ENCODE measurements at places on chromosomes 6 and 20.
A peak's percentile ranks its signal among the peaks of the same experiment; 100 is the strongest.

DNA sequence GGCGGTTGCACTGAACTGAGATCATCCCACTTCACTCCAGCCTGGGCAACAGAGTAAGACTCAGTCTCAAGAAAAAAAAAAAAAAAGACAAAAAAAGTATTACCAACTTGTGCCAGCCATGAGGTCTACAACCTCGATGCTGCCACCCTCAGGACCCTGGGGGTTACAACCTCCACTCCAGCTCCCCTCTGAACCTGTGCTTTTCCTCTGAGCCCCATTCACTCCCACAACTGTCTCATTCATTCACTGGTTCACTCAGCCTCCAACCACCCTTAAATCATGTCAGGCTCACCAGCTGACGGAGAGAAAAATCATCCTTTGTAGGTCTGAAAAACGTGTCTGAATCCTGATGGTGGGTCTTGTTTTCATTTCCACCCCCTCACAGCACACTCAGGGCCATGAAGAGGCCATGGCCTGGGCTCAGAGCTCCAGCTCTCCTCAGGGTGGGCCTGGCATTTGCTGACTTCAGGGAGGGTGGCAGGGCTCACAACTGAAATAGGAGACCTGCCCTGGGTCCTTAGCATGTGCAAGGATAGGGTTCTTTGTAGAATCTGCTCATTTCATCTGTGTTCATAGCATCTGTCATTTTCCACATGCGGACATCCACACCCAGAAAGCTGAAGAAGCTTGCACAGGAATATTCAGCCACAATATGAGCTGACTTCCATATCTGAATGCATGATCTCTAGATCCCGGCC, 1.9 kb upstream of the ULBP1 start:
- DNase-seq: no peak

DNA sequence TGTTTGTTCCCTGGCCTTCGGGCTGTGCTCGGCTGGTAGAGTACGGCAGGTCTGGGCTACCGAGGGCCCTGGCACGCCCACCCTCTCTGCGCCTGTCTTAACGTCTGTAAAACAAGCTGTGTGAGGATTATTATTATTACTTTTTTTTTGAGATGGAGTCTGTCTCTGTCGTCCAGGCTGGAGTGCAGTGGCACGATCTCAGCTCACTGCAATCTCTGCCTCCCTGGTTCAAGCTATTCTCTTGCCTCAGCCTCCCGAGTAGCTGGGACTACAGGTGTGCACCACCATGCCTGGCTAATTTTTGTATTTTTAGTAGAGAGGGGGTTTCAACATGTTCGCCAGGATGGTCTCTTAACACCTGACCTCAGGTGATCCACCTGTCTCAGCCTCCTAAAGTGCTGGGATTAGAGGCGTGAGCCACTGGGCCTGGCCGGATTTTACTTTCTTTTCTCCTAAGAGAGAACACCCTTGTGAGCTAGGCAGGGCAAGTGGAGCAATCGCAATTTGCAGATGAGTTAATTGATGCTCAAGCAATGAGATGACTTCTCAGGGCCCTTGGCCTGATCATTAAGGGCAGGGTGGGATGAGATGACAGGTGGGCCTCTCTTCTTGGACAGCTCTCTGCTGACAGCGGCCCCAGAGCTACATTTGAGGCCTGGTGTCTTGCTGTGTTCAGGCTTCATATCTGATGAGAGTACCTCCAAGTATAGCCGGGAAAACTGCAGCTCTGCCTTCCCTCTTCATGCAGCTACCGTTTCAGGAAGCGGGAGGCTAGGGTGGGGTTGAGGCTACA, 859 bp upstream of the SMIM29 start:
- DNase-seq: no peak

GRCh38 chr20:62623488-62624324, 18.6 kb upstream of the SLCO4A1 start:
- DNase-seq: peak; percentile 38

- DNase-seq: no peak
Measured at GRCh38 chr6:12545619-12546409, 170.8 kb upstream of the PHACTR1 start.

GRCh38 chr6:16059496-16059895, 69.4 kb upstream of the MYLIP start:
- DNase-seq: no peak

- peak; percentile 19 for DNase-seq
Measured at GRCh38 chr20:17556837-17557674, 12.8 kb upstream of the DSTN start.

DNA sequence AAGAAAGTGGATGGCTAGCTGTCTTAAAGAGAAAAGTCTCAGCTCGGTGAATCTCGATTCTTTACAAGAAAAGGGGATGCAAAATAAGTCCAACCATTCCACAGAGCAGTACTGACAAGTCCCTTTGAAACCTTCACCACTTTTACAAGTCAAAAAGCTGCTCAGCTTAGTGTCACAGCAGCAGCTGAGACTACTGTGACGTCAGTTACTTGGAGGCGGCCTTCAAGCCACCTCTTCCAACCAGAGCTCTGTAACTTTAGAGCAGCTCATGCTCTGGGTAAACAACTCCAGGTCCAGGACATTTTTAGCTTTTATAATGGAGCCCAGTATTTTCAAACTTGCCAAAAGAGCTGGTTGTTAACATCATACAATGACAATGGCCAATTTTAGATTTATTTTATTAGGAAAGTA, at the start of gene KIAA0408:
Gene KIAA0408, minus strand, starts transcription at position 159 of the 411 bp plus-strand sequence. CDS start 5,408 bp downstream, outside the sequence.
- no peak for DNase-seq

DNA sequence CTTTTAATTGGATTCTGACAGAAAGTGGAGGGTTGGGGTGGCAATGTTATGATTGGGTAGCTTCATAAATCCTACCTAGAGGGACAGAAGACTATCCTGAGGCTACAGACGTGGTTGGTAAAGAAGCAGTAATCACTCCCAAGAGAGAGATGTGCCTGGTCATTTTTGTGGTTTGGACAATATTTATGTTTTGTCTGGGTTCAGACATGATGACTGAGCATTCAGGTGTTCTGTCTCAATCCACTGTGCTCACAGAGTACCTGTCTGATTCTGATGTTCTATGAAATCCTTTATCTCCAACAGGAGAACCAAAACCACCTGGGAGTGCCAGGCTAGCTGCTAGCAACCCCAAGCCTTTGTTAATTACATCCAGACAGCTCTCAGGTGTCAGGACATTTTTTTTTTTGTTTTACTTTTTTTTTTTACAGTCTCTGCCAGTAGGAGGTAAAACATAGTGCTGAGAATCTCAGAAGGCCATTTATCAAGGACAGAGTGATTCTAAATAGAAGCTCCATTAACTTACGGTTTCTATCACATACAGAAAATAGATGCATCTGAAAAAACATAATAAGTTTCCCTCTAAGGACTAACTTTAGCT, 1.6 kb upstream of the HLA-DQA1 start:
- no peak for DNase-seq

- DNase-seq: no peak
Measured at GRCh38 chr6:50849796-50850180, 31.1 kb downstream of the TFAP2B start.

- DNase-seq: peak; percentile 60
Measured at GRCh38 chr20:4898282-4899244, 102.7 kb downstream of the SLC23A2 start.

DNA sequence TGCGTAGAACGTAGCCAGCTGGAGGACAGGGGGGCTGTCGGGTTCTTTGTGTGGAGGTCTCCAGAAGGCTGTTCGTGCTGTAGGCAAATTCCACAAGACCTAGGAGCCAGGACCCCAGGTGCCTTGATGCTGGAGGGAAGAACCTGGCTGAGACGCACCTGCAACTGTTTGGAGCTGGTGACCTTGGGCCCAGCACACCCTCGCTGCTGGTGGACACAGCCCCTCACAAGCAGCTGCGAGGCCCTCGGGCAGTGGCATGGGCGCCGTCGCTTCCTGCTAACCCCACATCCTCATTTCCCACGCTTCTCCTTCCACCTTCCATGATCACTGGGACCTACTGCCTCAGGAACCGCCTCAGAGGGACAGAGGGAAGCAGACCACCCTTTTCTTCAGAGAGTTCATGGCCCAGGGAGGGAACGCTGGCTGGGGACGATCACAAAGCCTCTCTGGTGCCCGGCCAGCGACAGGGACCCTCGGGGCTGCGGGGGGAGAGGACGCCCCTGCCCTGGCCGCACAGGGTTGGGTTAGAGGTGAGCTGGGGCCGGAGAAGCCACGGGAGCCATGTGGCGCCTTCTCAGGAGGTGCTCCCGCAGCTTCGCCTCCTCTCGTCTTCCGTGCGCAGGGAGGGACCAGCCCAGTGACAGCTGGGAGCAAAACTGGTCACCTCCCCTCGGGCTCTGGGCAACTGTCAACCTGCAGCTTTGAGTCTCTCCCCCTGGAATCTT, 18.4 kb downstream of the DLL1 start:
- no peak for DNase-seq

GRCh38 chr6:13924949-13925881, at the start of gene RNF182:
TSS of gene RNF182 (plus strand) at chr6:13924952. CDS start at chr6:13977120, 52,168 bp downstream.
- no peak for DNase-seq

- DNase-seq: no peak
Measured at GRCh38 chr20:43921227-43921780, 6.7 kb downstream of the TOX2 start.

GRCh38 chr6:37779902-37780628, 39.5 kb upstream of the ZFAND3 start:
- no peak for DNase-seq

DNA sequence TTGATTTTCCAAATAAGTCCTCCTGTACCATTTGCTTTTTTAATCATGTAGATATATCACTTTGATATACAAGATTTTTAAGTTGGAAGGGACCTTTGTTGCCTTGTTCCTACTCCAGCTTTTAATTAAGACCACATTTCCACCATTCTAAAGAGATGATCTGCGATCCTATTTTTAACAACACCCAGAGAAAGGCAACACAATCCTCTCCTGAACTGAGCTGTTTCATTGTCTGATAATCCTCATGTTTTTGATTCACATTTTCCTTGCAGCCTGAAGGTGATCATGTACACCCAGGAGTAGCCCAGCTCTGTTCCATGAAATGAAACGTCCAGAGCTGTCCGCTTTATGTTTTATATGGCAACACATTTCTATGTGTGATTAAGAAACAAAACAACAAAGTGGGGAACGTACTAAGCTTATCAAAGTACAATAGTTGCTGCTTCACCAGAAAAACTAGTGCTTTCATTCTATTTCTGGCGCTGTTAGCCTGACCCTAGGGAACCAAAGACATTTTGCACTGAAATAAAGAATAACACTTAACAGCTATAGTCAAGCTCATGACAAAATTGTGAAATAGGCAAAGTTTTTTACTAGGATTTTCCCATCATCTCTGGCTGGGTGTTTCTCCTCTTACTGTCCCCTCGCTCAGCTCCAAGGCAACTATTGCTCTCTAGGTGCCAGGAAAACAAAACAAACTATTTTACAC, 22.6 kb upstream of the TRAF3IP2 start:
- no peak for DNase-seq

DNA sequence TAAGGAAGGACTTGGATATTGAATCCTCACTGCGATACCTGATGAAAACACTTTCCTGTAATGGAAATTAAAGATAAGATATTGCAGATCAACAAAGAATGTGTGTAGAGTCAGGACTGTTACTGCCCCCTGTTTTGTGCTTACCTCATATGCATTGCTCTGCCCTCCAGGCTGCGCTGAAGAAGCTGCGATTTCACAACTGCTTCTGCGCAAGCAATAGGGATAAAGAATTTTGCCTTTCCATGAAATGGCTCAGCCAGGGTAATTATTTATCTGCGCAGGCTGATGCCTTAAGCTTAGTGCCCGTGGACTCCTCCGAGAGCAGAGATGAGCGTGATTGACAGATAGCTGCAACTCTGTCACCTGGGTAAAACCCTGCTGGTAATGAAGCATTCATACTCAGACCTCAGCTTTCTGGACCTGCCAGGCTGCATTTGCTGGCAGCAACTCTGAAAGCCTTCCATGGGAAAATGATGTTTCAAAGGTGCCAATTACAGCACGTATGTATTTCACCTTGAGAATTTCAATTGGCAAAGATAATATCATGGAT, 370.6 kb downstream of the SAMD5 start:
- no peak for DNase-seq

GRCh38 chr6:74356391-74356790, 660.4 kb downstream of the CD109 start:
- DNase-seq: no peak

- no peak for DNase-seq
Measured at GRCh38 chr6:143295932-143296331, 154.6 kb downstream of the ADAT2 start.

DNA sequence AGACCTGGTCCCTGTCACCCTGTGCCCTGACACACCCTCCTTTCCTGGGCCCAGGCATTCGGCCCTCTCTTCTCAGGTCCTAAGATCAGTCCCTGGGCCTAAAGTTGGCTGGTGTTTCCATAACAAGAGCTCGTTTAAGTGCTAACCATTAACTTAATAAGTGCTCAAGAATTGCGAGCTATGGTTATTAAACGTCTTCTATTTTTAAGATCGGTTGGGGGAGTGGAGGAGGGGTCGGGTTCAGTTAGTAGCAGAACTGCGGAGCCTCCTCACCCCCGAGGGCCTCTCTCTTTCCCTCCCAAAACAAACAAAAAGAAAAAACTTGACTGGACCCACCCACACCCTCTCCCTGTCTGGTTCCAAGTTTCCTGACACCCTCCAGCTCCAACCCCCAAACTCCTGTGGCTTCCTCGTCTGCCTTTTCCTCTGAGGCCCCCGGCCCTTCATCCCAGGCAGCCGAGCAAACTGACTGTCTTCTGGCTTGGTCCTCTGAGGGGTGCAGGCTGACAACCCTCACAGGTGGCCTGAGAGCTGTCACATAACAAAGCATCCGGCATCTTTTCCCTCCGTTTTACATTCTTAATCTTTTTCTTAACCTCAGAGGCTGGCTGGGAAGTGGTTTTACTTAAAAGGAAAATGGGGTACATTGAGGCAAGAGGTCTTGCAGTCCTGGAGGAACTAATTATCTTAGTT, 2.0 kb downstream of the STK35 start:
- no peak for DNase-seq

DNA sequence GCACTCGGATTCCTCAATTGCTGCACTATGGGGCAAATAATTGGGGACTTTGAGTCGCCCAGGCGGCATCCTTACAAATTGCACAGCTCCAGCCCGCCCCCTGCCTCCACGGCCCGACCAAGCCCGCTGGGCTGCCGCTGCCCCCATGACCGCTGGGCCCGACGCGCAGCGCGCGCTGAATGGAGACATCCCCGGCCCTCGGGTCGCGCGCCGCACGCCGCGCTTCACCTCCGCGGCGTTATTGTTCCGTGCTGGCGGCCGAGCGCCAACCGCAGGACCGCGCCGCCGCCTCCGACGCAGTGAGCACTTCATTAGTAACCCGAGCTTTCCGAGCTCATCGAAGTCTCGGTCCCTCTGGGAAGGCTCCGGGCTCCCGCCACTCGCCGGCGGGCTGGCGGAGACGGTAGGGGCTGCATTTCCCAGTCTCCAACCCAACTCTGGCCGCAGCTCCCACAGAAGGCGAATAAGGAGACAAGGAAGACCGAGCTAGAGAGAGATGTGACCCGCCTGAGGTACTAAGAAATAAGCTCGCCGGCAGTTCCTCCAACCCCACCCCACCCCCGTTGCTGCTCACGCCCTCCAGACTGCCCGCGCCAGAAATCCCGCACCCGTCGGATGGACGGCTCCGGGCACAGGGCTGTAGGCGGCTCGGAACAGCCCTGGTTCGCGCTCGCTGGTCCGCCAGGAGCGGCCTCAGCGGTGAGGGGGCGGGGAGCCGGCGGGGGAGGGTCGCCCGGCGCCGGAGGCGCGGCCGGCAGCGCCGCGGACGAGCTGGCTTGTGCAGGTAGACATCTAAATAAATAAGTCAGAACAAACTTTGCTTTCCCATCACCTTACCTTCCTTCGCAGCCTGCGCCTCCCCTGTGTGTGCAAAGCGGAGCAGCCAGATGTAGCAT, 703 bp downstream of the EPHA7 start:
- DNase-seq: peak; percentile 63

GRCh38 chr6:16948396-16948795, 153.5 kb upstream of the STMND1 start:
- no peak for DNase-seq

GRCh38 chr6:85130743-85131142, 319.1 kb upstream of the NT5E start:
- no peak for DNase-seq

GRCh38 chr6:153801917-153802316, 237.1 kb upstream of the OPRM1 start:
- DNase-seq: no peak
